ENCODE measurements at places on chromosomes 1 and 21.

GRCh38 chr21:37232274-37233018 is 34.7 kb downstream of the VPS26C start:
- no peak for DNase-seq

DNA sequence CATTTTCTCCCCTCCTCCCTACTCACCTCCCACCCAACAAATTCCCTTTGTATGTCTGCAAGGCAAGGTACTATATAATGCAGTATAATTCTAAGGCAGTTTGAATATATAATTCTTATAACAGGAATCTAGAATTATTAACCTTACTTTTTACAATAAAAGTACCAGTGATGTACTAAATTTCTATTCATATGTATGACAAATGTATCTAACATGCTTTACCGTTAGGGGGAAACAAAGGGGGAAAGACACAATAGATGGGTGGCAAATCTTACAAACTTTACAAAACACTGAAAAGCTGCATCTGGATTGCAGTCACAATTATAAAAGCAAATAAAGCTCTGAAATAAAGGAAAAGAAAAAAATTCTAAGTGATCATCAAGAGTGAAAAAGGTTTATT is 2.3 kb downstream of the PIK3R3 start:
- no peak for DNase-seq

DNA sequence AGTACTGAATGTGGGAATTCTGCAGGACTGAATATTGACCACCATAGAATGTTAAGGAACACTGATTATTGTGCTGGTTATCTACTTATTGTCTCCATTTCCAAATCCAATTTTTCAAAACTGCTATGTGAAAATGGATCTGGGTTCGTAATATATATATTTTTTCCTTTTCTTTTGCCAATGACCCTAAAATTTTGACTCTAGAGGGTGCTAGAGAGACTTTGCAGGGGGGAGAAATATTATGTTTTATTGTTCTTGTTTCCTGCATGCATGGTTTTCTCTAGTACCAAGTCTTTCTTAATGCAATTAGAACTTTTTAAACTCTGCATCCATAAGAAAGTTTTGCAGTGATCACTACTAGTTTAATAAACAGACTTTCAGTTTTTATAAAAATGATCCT is 1256.9 kb downstream of the BRINP3 start:
- DNase-seq, result no peak

- peak; percentile 99 for DNase-seq
These were observed 14.4 kb upstream of the ERVH48-1 start for GRCh38 chr21:42939582-42940413.

DNA sequence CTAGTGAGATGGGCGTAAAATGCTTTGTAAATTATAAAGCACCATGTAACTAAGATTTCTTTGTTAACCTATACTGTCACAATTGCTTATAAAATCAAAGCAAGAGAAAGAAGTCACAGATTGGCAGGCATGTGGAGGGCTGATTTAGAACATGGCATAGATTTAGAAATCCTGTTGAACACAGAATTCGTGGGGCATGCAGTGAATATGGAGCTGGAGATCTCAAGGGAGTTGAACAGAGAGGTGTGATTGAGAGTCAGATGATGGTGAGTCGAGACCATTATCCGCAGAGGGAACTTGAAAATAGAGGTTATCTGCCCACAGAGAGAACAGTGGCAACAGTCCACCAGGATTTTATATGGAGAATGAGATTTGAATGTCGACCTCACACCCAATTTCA is 27.6 kb downstream of the PBX1 start:
- no peak for DNase-seq

DNA sequence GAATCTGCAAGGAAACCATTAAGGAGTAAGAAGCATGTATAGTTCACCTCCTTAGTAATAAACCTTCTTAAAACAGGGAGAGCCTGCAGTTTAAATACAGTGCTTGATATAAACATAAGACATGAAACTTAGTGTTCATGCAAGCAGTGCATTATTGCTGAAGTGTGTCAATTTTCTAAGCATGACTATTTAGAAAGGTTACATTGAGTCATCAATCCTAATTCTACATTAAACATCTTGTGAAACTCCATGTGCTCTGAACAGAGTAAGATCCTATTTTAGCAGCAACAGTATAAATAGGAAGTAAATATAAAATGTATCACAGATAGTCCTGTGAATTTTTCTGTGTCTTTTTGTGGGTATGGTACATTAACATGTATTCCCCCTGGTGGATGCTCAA is 135.5 kb downstream of the ESRRG start:
- DNase-seq, result no peak

DNA sequence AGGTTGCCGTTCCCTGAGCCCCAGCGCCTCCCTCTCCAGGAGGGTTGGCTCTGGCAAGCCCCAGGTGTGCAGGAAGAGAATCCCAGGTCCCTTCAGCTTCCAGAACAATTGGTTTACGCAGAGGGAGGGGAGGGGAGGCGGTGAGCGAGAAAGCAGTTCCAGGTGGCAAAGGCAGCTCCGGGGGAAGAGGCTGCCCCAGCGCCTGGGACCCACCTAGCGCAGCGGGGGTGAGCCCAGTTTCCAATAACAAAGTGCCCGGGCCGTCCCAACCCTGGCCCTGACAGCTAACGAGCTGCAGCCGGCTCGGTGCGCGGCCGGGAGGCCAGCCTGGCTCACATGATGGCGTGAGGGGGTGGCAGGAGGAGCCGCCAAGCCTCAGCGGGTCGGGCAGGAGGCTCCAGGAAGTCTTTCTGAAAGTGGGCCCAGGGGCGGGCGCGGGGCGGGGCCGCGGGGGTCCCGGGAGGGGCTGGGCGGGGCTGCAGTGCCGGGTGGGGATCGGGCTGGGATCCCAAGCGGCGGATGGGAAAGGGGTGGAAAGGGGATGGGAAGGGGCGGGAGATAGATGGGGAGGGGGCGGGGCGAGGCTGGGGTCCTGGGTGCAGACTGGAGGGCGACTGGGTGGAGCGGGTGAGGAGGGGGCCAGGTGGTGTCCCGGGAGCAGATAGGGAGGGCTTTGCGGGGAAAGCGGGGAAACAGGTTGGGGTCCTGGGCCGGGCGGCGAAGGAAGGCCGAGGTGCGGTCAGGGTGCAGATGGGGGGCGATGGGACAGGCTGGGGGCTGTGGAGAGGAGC is 22.8 kb downstream of the DHRS3 start:
- peak; percentile 40 for DNase-seq

GRCh38 chr1:43329995-43330751 is 7.4 kb upstream of the MPL start:
- peak; percentile 89 for DNase-seq

DNA sequence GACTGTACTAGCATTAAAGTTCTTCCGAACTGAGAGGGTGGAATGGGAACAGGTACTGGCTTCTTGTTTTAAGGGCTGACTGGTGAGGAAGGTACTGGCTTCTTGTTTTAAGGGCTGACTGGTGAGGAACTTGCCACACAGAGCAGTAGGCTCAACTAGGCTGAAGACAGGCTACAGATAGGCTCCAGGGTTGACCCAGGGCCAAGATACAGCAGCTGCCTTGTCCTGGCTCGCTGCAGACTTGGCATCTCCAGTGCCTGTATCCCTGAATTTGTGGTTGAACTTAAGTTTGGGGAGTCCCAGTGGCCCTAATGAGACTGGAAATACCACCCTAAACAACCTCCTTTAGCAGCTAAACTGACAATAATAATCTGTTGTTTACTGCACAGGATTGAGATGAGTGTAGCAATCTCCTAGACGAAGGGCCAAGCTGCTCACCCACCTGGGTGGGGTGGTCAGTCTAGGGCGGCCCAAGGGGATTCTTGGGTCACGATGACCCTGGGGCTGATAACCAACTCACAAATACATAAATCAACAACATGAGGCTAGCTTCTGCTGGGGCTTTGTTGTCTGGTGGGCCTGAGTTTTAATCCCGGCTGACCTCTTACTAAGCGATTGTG is 227.1 kb downstream of the DISC1 start:
- DNase-seq, result no peak

GRCh38 chr1:224489534-224490365 is 55.2 kb upstream of the WDR26 start:
- DNase-seq, result no peak

All from fibroblast of mammary gland (primary cell).